Stimulated activated CD8-positive, alpha-beta memory T cell treated with anti-CD3 and anti-CD28 coated beads, Interleukin-4, amount 100 ng/mL, for 4 hours (primary cell): ENCODE measurements at places on chromosomes 2 and 18.

DNA sequence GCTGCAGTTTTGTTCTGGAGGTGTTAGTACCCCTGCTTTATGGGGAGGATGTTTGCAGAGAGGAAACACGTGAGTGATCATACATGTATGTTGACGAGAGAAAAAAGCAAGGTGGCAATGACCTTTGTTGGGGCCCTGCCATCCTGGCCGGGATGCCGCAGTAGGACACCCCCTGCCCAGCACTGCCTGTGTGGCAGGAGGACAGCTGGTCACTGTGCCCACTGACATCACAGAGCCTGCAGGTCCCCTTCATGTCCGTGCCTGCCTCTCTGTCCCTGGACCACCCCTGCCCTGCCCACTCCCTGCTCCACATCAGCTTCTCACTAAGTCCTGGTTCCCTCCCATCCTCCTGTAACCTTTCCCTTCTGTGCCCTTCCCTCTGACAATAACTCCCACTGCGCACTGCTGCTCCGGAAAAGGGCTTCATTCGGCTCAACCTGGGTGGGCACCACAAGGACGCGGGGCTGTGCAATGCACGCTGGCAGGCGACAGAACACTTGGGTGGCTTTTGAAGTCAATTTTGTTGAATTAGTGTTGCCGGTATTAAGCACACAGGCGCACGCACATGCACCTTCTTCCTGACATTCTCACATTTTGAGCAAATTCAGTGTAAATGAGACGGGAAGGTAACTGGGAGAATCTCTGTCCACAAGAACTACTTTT, 51.5 kb upstream of the TWIST2 start:
- no peak for DNase-seq

- DNase-seq = no peak
Observed at GRCh38 chr2:72630767-72631166, 195.1 kb downstream of the EXOC6B start.

DNA sequence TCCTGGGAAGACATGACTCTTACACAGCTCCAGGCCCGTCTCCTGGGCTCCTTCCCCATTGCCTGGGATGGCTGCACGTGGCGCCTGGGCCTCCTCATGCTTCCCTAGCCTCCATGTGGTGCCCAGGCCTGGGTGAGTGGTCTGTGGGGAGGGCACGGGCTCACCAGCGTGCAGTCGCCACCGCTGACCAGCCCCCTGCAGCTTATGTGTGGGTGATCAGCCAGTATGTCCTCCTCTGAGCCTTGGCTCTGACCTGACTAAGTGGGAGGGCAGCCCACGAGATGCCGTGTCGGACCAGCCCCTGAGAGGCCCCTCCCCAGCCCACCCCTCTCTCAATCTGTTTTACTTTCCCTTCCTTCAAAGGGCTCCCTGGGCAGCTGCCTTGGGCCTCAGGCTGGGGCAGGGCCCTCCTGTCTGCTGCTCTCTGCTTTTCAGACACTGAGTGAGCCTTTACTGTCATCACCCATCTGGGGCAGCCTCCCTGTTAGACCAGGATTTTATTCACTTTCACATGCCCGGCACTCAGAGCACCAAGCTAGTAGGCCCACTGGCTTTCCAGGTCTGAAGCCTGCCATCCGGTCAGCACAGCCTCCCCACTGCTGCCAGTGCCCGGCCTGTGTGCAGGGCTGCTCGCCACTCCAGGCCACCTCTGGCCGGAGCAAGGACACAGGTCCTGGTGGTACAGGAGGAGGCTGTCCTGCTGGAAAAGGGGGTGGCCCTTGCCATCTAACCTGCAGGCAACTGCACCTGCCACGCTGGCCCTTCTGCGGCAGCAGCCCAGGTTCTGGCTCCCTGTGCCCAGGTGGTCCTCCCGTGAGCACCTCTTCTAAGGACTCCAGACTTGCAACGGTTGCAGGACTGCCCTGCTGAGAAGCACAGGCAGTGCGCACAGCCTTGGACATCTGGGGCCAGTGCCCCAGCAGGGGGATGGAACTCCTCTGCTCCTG, 84.9 kb upstream of the HPCAL1 start:
- DNase-seq = no peak

- no peak for DNase-seq
Observed at GRCh38 chr18:28716338-28716737, 539.4 kb upstream of the CDH2 start.

DNA sequence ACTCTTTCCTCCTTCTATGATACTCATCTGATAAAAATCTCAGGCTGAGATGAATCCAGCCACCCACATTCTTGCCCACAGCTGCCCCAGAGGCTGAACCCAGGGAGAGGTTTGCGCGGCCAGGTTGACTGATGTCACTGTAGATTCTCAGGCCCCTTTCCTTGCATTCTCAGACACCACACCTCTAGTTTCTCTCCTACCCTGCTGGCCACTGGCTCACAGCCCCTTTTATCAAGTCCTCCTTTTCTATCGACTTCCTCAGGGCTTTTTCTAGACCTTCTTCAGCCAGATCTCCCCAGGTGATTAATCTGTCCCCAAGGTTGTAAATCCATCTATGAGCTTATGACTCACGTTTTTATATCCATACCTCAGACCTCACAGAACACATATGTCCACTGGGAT, 99.8 kb downstream of the TACR1 start:
- DNase-seq = no peak

DNA sequence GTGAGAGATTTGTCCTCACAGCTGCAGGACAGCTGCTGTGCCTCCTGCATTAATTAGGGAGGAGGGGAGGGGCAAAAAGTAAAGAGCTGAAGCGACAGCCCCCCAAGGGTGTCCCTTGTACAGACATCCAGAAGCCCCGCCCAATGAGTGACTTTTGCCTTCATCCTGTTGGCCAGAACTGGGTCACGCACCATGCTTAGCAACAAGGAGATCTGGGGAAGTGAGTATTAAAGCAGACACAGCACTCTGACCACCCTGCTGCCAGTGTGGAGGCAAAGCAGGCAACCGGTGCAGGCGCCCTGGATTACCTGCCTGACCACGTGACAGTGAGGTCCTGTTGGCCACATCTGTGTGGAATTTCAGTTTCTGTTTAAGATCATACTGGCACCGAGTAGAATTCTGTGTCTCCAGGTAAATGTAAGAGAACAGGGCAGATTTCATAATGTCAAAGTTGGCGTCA, 21.5 kb upstream of the BIN1 start:
- DNase-seq = no peak

GRCh38 chr2:104412384-104412783, 441.5 kb upstream of the POU3F3 start:
- DNase-seq = no peak

GRCh38 chr2:56118474-56118873, 65.3 kb upstream of the CCDC85A start:
- no peak for DNase-seq

- no peak for DNase-seq
Observed at GRCh38 chr2:70645733-70646419, 92.2 kb upstream of the TGFA start.

GRCh38 chr2:147977679-147978078, 42.9 kb downstream of the ORC4 start:
- DNase-seq = no peak

DNA sequence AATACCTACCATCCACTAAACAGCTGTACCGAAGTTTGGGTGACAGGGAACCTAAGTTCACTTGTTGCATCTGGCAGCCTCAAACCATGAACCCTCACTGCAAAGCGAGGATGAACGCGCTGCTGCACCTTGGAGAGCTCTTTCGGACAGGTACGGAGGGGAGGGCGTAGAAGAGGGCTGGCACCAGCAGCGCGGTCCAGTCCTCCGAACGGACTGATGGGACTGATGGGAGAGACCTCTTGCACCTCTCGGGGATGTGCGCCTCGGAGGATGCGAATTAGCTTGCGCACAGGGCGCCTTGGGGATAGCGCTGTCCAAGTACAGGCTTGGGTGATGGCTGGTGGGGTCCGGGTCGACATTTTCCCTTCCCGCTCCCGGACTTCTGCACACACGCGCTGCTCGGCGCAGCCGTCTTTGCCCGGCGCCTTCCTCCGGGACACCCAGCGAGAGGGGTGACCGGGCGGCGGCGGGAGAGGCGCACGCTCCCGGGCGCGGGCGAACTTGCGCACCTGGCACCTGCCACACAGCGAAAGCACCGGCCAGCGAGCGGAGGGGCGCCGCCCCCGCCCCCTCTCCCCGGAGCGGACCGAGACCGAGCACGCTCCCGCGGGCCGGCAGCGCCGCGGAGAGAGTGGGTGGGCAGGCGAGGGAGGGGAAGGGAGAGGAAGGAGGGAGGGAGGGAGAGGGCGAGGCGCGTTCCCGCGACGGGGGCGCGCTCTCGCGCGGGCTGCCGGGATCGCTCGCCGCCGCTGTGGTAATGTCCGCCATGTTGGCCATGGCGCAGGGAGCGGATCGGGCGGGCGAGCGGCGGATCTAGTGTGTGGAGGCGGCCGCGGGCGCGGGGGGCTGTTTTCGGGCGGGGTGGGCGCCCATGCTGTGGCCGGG, at the start of gene EPC2:
Gene EPC2, plus strand, starts transcription at position 754 of the 885 bp plus-strand sequence. CDS start 267 bp downstream, outside the sequence.
- peak; percentile 80 for DNase-seq

GRCh38 chr18:41265047-41265446, 690.0 kb upstream of the PIK3C3 start:
- no peak for DNase-seq

DNA sequence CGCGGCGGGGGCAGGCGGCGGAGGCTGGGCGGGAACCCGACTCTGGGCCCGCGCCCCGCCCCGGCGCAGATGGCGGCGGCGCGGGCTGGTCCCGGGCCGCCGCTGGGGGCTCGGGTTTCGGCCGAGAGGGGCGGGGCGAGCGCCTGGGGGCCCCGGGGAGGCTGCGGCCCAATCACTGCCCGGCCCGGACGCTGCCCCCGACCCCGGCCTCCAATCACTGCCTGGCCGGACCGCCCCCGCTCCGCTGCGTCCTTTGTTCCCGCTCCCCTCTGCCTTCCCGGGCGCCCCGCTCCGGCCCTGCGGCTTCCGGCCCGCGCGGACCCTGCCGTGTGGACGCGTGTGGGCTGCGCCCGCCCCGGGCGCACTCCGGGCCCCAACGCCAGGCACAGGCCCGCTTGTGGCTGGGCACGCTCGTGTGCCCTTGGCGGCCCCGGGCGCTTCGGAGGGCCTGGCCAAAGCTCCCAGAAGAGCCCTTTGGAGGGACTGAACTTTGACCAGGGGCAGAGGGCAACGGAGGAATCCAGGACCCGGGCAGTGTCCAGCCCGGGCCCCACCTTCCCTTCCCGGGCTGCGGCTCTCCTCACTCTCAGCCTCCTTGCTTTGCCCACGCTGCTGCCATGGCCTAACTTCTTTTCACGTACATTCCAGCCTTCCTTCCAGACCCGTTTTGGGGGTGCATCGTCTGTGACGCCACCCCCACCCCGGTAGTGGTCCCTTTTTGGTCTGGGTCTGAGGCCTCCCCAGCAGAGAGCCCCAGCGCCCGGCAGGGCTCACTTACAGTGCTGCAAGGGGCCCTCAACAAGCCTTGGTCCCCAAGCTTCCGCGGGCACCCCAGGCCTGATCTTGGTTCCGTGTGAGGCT, 27.1 kb upstream of the PTMA start:
- DNase-seq = no peak

GRCh38 chr18:39994498-39994897, 1960.5 kb upstream of the PIK3C3 start:
- DNase-seq = no peak

DNA sequence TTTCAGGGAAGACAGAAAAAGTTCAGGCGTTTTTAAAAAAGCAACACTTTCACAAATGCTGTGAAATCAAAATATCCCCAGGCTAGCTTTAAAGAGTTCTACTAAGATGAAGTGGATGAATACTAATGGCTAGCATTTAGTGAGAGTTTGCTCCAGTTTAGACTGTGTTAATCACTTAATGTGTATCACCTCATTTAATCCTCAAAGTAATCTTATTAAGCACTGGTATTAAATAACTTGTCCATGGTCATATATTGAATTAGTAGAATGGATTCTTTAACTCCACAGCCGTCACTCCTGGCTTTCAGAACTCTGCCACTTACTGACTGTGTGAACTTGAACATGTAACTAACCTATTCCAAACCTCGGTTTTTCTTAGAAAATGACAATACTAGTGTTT, 66.0 kb downstream of the CABYR start:
- DNase-seq = no peak

DNA sequence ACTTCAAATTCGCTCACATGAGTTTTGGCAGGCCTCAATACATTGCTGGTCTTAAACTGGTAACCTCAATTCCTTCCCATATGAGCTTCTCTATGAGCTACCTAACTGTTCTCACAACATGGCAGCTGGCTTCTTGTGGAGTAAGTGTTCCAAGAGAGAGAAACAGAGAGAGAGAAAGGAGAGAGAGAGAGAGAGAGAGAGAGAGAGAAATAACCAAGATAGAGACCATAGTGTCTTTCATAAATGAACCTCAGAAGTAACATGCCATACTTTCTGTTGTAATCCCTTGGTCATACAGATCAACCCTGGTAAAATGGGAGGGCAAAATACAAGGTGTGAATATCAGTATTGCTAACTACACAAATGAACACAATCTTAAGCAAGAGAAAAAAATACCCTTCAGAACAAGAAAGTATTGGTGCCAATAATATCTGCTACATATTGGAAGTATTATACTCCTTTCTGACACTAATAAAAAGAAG, 33.2 kb upstream of the UBE2E3 start:
- no peak for DNase-seq

- DNase-seq = no peak
Observed at GRCh38 chr2:214747992-214748391, 61.5 kb downstream of the BARD1 start.

DNA sequence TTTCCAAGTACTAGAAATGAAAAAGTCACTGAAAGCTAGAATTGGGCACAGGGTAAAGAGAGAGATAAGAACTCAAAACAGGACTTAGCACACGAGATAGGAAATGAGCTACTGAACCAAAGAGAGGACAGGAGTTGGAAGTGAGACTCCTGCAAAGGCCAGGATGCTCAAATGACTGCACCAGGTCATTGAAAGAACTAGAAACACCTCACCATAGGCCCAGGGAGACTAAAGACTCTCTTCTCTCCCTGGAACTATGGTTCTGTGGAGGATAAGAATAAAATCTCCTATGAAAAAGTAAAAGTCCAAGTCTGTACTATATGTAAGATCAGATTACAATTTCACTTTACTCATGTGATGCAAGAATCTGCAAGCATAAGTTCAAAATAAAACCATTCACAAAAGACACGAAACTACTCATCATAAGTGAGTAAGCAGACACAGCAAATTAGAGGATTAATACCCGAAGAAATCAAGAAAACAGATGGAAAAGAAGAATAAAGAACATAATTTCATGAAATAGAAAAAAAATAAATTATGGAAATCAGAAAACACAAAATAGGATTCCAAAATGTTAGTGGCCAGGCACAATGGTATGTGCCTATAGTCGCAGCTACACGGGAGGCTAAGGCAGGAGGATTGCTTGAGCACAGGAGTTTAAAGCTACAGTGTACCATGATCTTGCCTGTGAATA, 6.5 kb downstream of the NBAS start:
- DNase-seq = no peak
